ENCODE measurements at places on chromosomes 5 and 9.

GRCh38 chr9:36218011-36218410 lies 27.3 kb downstream of the CLTA start:
- DNase-seq, result no peak

- DNase-seq, result no peak
Measured at GRCh38 chr5:112208699-112209615, 210.1 kb downstream of the EPB41L4A start.

DNA sequence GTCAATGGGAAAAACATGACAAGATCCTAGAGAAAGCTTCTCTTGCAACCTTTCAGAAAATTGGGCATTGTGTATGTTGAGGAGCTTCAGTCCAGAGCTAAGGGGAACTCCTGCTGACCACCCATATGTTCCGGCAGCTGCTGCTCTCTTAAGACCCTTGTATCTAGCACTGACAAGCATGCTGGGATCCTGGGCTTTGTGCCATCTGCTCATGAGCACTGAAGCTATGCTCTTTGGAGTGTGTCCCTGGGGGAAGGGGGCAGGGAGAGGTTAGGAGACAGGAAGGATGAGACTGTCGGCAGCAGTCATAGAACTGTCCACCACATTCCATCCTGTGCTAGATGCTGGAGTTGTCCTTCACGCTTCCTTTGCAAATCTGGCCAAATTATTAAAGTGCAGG lies 109.3 kb downstream of the JAKMIP2 start:
- DNase-seq, result no peak

- DNase-seq, result no peak
Measured at GRCh38 chr5:87829217-87829551, 416.5 kb upstream of the CCNH start.

DNA sequence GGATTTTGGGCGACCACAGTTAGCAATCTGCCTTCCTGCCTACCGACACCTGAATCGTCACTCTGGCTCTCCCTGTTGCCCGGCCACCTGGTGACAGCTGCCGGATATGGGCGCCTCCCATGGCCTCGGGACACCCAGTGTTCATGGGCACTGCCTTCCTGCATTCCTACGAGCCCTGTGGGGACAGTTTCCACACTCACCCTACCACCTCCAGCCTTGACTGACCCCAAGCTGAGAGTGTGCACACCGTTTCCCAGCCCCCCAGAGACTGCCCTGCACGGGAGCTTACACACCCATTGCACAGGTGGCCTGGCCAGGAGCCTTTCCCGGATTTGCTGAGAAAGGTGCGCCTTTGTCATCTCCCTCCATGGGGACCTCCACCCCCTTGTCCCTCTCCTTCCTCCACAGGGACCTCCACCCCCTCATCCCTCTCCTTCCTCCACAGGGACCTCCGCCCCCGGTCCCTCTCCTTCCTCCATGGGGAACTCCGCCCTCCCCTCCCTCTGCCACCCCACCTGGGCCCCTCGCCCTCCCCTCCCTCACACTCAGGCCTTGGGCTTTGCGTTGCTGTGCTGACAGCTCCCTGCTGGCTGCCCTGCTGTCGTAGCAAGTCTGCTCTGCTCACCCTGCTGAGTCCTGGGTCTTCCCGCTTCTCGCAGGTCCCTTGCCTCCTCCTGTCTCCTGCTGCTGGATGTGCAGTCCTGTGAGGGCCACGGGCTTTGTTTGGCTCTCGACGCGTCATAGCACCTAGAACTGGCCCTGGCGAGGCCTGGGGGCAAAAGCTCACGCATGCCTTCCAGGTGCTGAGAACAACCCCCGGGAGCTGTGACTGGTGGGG lies 48.4 kb downstream of the MRPL36 start:
- no peak for DNase-seq

- no peak for DNase-seq
Measured at GRCh38 chr5:96859375-96859774, 16.9 kb upstream of the ERAP2 start.

GRCh38 chr9:137678202-137678601 lies 59.4 kb downstream of the EHMT1 start:
- DNase-seq, result no peak
